ENCODE measurements at places on chromosomes 2 and 18.

- no peak for DNase-seq
Measured at GRCh38 chr2:237841051-237841450, 18.4 kb upstream of the RAMP1 start.

- DNase-seq = no peak
Measured at GRCh38 chr18:6249170-6249569, 165.5 kb downstream of the L3MBTL4 start.

GRCh38 chr18:49520661-49521145 lies 33.7 kb upstream of the C18orf32 start:
- no peak for DNase-seq

DNA sequence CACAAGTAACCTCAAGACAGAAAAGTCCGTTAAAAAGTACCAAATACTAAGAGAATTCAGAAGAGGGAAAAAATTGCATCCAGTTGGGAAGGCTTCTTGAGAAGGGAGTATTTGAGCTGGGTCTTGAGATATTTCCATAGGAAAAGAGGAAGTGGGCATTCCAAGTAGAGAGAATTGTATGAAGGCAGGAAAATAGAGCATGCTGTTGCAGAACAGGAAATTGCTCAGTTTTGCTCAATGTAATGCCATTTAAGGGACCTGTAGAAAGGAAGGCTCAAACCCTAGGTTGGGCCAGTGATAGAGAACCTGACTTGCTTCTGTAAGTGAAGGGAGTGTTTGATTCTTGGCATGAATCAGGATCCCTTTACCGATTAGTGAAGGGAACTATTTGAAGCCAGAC lies 1.0 kb upstream of the ZC3H8 start:
- no peak for DNase-seq

DNA sequence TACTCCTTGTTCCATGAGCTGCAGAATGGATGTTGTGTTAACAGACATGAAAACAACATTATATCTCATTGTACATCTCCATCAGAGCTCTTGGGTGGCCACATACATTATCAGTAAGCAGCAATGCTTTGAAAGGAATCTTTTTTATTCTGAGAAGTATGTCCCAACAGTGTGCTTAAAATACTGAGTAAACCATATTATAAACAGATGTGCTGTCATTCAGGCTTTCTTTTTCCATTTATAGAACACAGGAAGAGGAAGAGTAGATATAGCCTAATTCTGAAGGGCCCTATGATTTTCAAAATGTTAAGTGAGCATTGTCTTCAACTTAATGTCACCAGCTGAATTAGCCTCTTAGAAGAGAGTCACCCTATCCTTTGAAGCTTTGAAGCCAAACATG lies 44.3 kb upstream of the CABYR start:
- no peak for DNase-seq

GRCh38 chr2:119671016-119671415 lies 8.0 kb upstream of the TMEM177 start:
- DNase-seq = no peak

- DNase-seq = no peak
Measured at GRCh38 chr2:57576983-57577382, 469.6 kb upstream of the VRK2 start.

DNA sequence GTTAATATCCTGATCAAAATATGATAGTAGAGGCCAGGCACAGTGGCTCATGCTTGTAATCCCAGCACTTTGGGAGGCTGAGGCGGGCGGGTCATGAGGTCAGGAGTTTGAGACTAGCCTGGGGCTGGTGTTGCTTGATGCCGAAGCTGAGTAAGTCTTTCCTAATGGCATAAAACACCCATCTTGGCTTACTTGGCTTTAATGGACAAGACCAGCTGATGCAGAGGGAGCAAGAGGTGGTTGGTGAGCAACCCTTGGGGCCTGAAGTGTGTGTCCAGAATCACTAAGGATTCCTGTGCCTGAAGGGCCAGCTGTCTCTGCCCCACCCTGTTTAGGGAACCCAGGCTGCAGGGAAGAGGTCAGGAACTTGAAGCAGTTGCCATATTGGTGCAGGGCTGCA lies 217.2 kb downstream of the ARL4C start:
- no peak for DNase-seq

DNA sequence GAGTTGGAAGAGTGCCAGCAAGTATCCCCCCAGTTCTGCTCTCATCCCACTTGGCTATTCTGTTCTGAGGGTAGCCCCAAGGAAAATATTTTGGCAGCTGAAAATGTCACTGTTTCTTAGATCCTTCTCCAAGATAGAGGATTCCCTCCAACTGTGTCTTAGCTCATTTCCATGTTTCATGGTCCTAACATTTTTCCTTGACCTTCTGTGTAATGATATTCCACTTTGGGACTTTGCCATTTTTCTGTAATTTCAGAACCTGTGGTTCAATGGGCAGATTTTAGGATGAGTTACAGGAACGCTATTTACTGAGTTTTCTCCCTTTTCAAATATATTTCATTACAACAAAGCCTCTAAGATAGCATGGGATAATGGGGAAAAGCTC lies 34.7 kb downstream of the NHEJ1 start:
- no peak for DNase-seq

GRCh38 chr18:59833785-59834184 lies 66.0 kb upstream of the PMAIP1 start:
- no peak for DNase-seq

Data from activated CD4-positive, alpha-beta T cell treated with anti-CD3 and anti-CD28 coated beads, Interleukin-2, amount 50 U/mL, for 24 hours (primary cell).